Activated gamma-delta T cell treated with Interleukin-2 at 50 U/mL for 16 hours (primary cell): ENCODE measurements at places on chromosomes 13 and 19.

DNA sequence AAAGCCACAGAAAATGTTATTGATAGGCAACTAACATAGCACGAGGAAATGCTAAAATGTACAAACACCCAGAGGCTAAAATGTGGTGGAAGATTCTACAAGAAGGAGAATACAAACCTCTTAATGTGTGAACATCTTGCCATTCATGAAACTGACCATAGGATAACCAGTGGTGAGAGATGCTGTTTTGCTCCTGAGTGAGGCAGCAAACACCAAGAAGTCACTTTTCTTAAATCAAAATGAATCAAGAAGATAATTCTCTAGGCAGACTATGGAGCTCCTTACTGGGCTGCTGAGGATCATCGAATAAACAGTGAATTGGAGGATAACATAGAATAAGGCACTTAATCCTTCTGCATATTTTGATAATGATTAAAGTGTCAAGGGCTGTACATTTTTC is 375.4 kb upstream of the SLITRK6 start:
- no peak for DNase-seq

DNA sequence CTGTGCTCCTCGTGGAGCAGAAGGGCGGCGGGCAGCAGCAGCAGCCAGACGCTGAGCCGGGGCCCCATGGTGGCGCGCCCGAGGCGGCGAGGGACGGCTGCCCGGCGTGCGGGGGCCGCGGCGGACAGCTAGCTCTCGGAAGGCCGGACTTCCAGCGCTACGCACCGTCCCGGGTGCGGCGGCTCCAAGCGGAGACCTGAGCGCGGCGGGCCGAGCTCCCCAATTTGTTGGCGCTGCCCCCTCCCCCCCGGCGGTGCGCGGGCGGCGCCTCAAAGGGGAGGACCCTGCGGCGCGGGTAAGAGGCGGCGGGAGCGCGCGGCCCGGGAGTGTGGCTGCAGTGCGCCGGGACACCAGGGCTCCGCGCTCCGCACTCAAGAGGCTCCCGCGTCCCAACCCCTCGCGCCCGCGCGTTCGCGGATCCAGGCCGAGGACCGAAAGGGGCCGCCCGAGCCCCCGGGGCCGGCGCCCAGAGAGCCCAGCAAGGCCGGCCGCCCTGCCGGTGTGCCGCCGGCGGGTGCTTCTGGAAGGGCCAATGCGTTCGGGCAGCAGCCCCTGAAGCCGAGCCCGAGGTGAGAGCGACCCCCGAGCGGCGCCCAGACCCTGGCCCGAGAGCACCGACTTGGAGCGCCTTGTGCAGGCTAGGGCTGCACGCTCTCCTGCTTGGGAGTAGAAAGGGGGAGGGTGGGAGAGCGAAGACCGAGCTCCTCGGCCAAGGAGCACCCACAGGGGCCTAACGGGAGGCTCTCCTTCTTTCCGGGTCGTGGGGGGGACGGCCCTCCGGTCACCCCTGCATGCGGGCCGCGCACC is at the start of the genes COL4A1 and COL4A2:
TSS of gene COL4A1 (minus strand) at position 198 of the 807 bp plus-strand sequence. CDS start at position 68, 130 bp downstream.
TSS of gene COL4A2 (plus strand) at position 325 of the 807 bp plus-strand sequence. CDS start 620 bp downstream, outside the sequence.
- no peak for DNase-seq

GRCh38 chr19:13299838-13300237 is 149.6 kb downstream of the IER2 start:
- no peak for DNase-seq

GRCh38 chr13:106796280-106797047 is 228.5 kb upstream of the ARGLU1 start:
- DNase-seq, result no peak

DNA sequence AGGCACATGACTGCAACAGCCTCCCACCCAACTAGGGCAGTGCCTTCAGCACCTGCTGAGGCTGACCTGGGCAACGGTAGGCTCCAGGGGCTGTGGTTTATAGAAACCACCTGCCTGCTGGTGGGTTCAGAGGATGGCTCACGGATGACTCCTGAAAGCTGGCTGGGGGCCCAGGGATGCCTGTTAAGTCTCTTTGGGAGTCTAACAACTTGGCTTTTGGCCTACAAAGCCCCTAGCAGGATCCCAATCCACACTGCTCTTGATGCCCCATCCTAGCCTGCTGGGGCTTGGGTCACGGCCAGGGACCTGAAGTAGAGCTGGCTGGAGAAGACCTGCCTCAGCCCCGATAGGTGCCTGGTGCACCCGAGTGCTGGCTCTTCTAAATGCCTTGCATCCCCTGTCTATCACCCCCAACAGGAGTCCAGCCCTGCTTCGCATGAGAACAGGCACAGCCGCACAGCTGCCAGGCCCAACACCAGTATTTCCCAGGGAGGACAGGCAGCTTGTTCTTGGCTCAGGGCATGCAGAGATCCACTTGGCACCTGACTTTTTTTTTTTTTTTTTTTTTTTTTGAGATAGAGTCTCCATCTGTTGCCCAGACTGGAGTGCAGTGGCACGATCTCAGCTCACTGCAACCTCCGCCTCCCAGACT is 9.1 kb upstream of the EPHX3 start:
- no peak for DNase-seq

DNA sequence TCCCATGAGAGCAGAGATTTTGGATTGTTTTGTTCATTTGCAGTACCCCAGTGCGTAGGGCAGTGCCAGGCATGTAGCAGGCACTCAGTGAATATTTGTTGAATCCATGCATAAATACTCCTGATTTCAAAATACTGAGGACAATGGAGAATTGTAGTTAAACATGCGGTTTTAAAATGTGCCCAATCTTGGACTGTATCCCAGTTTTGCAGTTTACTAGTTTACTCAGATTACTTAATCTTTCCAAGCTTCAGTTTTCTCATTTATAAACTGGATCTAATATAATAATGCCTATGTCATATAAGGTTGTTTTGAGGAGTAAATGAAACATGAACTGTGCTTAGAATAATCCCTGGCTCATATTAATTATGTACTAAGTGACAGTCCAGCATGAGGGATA is 39.0 kb downstream of the RCBTB2 start:
- DNase-seq, result no peak

GRCh38 chr13:53537586-53537985 is 509.0 kb downstream of the OLFM4 start:
- no peak for DNase-seq

DNA sequence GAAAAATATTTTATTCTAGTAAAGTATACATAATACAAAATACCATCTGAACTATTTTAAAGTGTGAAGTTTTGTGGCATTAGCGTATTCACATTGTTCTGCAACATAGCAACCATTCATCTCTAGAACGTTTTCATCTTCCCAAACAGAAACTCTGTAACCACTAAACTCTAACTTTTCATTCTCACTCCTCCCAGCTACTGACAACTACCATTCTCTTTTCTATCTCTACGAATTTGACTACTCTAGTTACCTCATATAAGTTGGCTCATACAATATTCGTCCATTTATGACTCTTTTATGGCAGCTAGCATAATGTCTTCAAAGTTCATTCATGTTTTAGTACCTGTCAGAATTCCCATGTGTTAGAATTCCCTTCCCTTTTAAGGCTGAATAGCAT is 150.5 kb upstream of the MIR17HG start:
- DNase-seq, result no peak

DNA sequence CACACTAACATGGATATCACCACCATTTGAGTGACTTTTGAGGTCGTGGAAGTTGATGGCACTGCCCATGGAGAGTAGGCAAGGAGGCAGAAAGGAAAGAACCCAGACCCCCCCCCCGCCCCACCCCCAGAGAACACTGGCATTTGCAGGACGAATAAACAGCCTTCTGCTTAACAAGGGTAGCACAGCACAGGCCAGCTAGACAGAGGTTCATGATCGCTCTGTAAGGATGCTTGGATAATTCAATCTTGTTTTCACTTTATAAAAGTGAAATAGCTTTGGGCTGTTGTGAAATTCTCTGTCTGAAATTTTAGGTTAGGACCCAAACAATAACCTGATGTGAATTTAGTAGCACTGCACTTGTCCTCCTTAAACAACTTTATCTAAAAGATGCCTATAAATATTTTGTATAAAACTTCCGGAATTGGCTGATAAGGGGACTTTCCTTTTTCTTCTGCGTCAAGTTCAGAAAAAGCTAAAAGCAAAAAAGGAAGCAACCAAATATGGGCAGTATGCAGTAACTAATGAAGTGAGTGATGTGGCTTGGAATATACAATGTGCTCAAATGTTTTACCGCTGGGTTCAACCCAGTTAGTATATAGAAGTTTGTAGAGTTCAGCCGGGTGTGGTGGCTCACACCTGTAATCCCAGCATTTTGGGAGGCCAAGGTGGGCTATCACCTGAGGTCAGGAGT is 163.7 kb downstream of the SHISA2 start:
- DNase-seq, result no peak

- DNase-seq, result no peak
Measured at GRCh38 chr13:94394723-94395122, 84.8 kb downstream of the DCT start.

DNA sequence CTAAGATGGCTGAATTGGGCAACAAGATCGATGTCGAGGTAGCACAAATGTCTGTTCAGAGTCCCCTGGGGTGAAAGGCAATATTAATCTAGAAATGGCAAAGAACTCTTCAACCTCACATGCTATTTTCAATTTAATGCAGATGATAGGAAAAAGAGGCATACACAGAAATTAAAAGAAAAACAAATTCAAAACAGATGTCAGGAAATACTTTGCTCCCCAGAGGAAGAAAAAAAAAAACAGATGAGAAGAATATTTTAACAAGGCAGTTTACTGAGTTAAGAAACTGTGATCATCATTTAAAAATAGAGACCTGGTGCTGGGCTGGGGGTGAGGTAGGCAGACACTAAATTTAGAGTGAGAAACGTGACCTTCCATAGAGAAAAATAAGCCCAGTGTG is 421.9 kb upstream of the ARGLU1 start:
- no peak for DNase-seq

DNA sequence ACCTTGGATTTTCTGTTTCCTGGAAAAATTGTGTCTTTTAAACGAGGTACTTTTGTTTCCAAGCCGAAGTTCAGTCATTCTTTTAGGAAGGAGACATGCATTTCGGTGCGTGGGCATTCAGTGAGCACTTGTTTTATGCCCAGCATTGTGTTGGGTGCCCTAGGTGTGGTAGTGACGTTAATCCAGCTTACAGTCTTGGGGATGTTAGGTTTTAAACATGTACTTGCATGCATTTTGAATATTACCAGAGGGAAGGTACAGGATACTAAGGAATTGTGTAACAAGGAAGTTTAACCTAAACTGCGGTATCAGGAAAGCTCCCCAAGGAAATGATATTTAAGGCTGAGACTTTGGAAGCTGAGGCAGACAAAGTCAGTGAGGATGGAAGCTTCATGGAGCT is 66.3 kb downstream of the ARHGAP35 start:
- DNase-seq, result no peak

DNA sequence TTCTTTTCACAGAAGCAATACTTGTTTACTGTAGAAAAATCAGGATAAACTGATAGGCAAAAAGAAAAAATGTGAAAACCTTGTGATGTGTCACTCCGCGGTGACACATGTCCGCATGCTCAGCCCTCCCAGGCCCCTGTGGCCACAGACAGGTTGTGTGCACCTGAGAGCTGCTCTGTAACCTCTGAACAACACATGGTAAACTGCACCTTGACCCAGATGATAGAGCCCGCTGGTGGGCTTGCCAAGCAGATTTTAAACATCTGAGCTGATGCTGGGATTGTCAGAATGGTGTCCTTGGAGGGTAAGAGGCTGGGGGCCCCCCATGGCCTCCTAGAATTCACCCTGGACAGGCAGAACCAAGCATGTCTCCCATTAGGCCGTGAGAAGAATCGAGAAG is 33.8 kb downstream of the DHRS12 start:
- no peak for DNase-seq

DNA sequence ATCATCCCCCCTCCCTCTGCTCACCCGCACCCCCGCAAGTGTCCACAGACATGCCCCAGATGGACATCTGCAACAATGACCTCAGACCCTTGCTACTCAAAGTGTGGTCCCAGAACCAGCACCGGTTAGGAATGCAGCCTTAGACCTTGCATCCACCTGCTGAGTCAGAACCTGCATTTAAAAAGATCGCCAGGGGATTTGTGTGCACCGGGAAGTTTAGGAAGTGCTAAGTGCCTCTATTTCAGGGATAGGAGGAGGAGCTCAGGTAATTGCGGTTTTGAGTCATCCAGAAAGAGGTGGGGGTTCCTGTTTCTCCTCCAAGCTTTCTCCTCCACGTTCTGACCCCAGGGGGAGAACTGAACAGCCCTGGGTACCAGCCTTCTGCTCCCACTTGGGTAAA is 46.2 kb downstream of the CACNA1A start:
- DNase-seq, result no peak

- DNase-seq, result no peak
Measured at GRCh38 chr19:33697766-33698165, 76.0 kb downstream of the CHST8 start.

GRCh38 chr19:12723641-12724426 is at the start of gene TNPO2:
Gene TNPO2, minus strand, starts transcription at chr19:12723932. Its CDS starts 2,955 bp downstream, at chr19:12720977.
- peak; percentile 56 for DNase-seq

GRCh38 chr19:29724102-29724641 is 9.1 kb upstream of the C19orf12 start:
- peak; percentile 21 for DNase-seq

DNA sequence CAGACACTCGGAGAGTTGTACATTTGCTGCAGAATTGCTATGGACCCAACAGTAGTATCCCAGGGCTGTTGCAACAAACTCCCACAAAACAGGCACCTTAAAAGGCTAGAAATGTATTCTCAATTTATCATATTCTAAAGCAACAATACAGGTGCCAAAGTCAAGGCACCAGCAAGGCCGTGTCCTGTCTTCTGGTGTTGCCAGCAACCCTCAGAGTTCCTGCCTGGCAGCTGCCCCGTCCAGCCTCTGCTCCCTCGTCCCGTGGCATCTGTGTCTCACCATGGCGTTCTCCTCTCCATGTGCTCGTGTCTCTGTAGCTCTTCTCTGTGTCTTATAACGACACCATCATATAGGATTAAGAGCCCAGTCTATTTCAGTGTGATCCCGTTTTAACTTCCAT is 67.7 kb upstream of the ARGLU1 start:
- no peak for DNase-seq

DNA sequence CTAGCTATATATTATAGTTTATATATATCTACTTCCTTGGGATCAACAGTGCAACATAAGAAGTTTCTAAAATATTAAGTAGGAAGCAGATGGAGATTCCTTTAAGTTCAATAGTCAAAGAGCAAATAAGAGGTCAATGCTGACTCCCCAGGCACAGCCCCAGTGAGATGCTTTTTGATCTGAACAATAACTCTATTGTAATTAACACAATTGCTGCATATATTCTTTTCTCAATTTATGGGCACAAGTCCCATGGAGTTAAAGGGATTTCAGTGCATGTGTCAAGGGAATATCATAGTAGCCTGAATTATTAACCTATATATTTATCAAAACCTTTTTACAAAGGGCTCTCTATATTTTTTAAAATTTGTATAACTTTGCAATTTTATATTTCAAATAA is 180.8 kb downstream of the SPRY2 start:
- DNase-seq, result no peak
